ENCODE measurements at places on chromosomes 12 and 14.

DNA sequence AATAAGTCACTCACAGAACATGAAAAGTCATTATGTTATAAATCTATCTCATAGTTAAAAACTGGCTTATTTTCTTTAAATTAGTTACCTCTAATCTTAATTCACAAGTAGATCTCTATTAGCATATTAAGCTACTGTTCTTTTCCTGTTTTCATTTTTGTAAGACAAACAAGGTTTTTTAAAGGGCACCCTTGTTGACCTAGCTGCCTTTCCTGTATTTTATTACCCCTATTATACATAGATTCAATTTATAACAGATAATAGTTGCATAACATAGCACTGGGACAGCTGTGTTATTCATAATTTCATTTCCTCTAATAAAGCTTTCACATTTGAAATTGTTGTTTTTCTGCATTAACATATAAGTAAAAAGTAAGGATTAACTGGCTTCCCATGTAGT, 1500.7 kb upstream of the FLRT2 start:
- DNase-seq = no peak

GRCh38 chr12:22687361-22688076, 62.5 kb downstream of the ETNK1 start:
- DNase-seq = no peak

DNA sequence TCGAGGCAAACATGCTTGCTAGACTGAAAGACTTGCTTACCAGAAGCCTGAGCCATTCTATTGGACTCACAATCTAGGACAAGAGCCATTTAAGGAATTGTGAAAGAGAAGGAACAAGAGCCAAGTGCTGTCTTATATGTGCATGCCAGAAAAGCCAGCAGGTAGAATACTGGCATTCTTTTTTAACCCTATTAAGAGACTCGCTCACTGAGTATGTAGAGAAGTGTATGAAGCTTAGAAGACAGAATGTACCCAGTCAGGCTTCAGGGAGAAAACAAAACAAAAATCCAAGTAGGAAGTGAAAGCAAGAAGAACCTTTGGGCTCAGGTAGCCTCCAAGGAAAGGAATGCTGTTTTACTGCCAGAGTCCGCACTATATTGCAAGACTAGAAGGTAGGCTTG, 65.9 kb downstream of the DCAF5 start:
- no peak for DNase-seq

- DNase-seq = no peak
Measured at GRCh38 chr12:7113389-7113871, 4.4 kb upstream of the C1RL start.

DNA sequence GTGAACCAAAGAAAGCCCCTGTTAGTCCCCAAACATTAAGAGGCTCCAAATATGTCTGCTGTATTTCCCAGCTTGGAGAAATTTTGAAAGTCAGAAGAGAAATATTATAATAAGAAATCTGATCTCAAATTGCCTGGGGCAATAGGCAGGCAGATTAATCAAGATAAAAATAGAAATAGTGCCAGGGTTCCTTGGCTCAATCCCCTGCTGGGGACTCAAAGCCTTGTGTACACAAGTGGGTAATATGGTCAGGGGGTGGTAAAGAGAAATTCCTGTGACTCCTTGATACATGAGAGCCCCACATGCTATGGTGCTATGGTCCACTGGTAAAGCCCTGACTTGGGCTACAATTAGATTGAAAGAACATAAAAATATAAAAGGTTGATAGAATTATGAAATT, 41.3 kb upstream of the ARID2 start:
- DNase-seq = no peak

DNA sequence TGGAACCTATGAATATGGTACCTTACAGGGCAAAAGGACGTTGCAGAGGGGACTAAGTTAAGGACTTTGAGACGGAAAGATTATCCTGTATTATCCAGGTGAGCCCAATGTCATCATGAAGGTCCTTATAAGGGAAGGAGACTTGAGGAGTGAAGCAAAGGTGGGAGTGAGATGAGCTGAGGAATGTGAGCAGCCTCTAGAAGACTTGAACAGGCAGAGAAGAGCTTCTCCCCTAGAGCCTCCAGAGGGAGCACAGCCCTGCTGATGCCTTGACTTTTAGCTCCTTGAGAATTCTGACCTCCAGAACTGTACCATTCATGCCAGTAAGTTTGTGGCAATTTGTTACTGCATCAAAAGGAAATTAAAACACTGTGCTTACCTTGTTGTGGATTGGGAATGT, 41.8 kb upstream of the DCD start:
- no peak for DNase-seq
